ENCODE measurements at places on chromosomes 7 and 10.

GRCh38 chr7:113100121-113100603, 13.5 kb upstream of the GPR85 start:
- no peak for DNase-seq

DNA sequence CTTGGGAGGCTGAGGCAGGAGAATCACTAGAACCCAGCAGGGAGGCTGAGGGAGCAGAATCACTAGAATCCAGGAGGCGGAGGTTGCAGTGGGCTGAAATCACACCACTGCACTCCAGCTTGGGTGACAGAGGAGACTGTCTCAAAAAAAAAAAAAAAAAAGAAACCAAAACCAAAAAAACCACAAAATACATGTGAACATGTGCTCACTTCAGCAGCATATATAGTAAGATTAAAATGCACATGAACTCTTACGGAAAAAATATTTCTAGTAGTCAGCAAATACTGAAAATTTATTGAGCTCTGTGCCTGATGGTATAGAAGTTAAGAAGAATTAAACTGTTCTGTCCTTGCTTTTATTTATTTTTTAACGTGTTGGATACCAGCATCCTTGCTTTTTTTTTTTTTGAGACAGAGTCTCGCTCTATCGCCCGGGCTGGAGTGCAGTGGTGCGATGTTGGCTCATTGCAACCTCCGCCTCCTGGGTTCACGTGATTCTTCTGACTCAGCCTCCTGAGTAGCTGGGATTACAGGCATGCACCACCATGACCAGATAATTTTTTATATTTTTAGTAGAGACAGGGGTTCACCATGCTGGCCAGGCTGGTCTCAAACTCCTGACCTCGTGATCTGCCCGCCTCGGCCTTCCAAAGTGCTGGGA, 9.6 kb upstream of the ZNF487 start:
- DNase-seq = peak; percentile 31

DNA sequence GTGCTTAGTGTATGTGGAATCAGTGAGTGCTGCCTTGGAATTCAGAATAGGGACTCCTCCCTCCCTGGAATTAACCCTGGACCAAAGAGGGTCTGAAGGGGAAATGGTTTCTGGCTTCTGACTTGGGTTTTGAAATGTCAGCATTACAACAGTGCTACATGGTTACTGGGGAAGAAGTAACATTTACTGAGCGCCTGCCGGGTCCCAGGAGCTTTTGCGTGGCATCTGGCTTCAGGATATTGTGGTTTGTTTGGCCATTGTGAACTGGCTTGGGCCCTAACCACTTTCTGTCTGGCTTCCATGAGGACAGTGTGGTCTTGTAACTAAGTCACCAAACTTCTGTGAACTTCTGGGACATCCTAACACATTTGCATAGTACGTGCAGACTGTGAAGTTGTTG, 21.3 kb downstream of the TSPAN15 start:
- DNase-seq = no peak

DNA sequence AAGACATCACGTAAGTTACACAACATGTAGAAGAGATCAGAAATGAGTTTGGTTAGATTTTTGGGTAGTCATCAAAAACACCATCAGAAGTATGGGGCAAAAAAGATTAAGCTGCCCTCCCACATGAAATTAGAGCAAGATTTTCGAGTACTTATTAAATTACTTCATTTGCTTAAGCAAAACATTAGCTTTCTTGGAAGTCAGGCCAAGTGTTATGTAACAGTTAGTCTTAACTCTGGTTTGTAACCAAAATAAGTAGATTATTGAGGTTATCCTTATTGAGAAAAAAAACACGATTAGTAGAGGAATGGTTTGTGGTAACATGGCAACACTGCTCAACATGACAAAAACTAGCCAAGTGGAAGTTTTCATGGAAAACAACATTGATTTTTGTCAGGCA, 37.9 kb downstream of the HBP1 start:
- DNase-seq = no peak

DNA sequence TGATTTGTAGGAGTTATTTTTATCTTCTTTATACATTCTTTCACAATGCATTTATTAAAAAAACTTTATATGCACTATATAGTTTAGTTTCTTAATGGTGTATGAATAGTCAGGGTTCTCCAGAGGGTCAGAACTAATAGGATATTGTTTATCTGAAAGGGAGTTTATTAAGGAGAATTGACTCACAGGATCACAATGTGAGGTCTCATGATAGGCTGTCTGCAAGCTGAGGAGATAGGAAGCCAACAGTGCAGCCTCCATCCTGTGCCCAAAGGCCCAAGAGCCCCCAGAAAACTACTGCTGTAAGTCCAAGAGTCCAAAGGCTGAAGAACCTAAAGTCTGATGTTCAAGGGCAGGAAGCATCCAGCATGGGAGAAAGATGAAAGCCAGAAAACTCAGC, 192.8 kb upstream of the AHR start:
- no peak for DNase-seq

GRCh38 chr7:140639366-140640053, 1.1 kb downstream of the DENND2A start:
- no peak for DNase-seq

DNA sequence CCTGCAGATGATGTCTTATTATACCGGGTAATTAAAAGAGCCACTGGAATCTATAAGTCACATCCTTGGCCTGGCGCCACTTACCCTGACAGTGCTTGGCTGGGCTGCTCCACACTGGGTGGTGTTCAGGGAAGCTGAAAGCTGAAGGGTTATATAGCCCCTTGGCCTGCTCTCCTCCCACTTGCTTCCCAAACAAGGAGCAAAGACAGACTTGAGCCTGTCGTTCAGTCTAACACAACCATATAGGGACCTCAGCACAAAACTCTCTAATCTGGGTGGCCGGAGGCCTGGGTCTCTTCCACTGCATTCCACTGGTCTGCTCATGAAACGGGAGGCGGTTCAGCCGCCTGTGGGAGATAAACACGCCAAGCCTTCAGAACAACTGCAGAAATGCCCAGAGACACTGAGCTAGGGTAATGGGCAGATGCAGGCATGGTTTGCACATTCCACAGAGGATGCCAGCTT, at the start of gene ACTA2:
Gene ACTA2 (minus strand): TSS at position 127 of the 465 bp plus-strand sequence. CDS start 3,843 bp downstream, outside the sequence.
- DNase-seq = no peak

DNA sequence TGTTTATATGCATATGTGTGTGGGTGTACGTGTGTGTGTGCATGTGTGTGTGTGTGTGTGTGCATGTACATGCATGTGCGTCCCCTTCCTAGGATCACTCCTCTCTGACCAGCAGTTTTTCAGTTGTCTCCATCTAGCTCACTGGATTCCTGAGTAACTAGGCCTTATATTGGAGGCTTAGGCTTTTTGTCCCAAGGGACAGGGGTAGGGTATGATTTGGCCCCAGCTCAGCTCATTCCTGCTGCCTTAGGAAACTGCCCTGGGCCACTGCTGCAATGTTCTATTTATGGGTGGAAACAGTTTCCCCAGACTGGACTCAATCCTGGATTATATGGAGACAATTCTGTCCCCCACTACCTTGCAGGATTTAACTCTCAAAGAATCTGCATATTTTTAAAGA, 68.8 kb upstream of the SDK1 start:
- DNase-seq = no peak

DNA sequence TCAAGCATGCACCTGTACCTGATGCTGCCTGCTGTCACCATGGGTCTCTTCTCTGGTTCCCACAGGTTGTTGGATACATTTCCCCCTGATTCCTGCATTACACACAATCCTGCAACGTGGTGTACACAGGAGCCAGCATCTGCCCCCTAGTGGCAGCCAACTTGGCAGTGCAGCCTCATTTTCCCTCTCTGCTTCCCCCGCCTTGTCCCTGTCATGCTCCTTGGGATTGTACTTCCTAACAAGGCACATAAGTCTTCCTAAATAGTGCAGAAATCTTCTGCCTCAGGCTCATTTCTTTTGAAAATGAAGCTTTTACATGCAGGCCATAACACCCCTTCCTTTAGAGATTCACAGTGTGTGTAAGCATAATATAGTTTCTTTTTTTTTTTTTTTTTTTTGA, 387.5 kb downstream of the CCSER2 start:
- no peak for DNase-seq

DNA sequence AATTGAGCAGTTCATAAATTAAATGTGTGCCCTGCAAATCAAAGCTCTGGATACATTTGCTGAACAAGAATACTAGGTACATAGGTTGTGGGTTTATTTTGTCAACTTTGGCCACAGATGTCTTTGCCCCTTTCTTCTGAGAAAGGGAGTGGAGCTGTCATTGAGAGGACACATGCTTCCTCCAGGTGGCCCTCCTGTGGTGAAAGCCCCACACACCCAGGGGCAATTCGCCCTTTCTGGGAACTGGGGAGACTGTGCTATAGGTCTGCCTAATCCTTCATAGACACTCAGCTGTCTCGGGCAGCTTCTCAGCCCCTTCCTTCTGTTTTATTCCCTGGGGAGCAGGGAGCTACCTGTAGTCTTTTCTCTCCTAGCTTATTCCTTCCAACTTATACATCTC, 605.7 kb upstream of the DPP6 start:
- no peak for DNase-seq

- DNase-seq = no peak
These were observed 237.0 kb upstream of the SEMA3C start for GRCh38 chr7:81155654-81156373.

DNA sequence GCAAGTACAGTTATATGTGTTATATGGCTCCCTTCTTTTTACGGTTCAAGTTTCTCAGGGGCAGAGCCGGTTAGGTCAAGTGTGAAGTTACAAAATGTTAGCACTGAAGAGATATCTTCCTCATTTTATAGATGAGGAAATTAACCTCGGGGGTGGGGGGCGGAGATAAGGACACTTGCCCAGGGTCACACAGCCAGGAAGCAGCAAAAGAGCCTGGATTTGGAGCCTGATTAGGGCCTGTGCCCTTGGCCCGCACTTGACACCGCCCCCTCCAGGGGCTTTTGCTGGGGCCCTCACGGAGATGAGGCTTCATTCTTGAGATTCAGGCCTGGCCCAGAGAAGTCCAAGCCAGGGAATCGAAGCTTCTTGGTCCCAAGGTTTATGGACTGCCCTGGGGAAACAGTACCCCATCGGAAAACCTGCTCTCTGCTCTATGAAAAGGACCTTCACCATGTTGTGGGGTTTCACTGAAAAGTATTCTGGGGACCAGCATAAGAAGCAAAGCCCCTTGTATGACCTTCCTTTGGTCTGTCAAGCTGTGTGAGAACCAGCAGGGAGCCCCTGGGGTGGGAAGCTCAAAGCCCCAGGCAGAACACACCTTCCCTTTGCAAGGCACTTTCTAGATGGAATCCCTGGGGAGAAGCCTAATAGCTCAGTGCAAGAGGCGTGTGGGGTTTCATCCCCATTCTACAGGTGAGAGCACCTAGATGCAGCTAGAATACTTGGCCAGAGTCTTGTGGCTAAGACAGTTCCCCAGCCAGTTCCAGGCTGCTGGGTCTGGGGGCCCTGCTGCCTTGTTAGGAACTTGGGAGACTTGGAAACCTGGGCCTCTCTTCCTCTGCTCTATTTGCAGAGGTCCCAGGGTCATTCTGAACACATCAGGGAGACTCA, 21.9 kb downstream of the UNC5B start:
- no peak for DNase-seq

- no peak for DNase-seq
These were observed 131.9 kb downstream of the GRID1 start for GRCh38 chr10:86234541-86235270.

DNA sequence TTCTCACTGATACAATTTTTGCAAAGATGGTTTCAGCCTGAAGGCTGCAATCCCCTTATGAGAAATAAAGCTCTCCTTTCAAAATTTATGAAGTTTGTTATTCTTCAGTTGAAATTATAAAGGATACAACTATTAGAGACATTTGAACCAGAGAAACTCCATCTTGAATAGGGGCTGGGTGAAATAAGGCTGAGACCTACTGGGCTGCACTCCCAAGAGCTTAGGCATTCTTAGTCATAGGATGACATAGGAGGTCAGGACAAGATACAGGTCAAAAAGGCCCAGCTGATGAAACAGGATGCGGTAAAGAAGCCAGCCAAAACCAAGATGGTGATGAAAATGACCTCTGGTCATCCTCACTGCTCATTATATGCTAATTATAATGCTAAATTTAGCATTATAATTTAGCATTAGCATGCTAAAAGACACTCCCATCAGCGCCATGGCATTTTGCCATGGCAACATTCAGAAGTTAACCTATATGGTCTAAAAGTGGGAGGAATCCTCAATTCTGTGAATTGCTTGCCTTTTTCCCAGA, 22.4 kb upstream of the IFIT1B start:
- DNase-seq = no peak

- DNase-seq = no peak
These were observed 100.1 kb downstream of the FOXL3 start for GRCh38 chr7:389911-390601.

GRCh38 chr10:11448545-11449244, 162.8 kb downstream of the USP6NL start:
- no peak for DNase-seq

Measured in CD4-positive, alpha-beta T cell treated with Interleukin-17A for 1 hour (primary cell).